ENCODE measurements at places on chromosomes 3 and 15.

- no peak for DNase-seq
Observed at GRCh38 chr15:47496343-47497185, 220.7 kb upstream of the SEMA6D start.

DNA sequence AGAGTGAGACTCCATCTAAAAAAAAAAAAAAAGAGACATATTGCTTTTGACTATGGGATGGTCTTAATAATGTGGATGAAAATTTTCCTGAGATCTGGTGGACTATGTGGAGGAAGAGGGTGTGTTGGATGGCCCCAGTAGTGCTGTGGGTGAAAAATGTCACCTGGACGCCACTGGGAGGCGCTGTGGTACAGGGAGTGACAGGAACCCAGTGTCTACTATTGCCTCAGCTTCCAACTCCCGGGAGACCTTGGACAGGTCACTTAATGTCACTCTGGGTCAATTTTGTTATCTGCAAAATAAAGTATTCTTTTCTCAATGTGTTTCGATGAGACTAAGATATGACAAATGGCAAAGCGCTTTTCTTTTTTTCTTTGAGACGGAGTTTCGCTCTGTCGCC, 27.7 kb upstream of the DCP1A start:
- DNase-seq: peak; percentile 36

DNA sequence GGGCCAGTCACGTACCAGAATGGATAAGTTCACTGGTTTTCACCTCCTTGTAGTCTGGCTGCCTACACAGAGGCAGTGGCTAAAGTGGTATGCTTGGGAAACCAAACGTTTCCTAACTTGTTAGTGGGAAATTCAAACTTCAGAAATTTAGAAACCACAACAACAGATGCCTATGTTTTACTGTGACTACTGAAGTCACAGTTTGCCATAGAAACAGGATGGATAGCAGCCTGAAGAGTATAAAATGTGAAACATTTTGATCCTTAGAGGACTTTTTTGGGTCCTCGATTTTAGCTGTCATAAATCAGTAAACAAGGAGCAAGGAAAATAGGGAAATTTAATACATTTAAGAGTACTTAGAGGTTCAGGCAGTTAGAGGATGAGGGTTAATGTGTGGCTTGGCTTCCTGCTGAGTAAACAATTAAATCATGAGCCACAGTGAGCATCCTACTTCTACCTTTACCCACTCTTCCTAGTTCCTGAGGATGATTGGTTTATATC, 48.6 kb downstream of the CMSS1 start:
- DNase-seq: no peak

DNA sequence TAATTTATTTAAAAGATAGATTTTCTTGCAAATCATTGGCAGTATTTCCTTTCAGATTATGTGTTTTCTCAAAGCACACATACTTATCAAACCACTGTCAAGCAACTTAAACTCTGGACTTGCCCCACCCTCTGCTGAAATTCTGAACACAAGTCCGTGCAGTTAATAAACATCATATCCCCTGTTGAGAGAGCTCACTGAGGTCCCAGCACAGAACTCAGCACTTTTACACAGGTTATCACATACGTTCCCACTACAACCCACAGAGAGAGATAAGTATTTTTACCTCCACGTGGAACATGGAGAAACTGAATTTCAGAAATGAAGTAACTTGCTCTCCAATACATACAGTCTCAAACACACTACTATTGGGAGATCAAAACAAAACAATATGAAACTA, 267.6 kb upstream of the IGF1R start:
- no peak for DNase-seq

GRCh38 chr3:15032650-15033049, 32.5 kb downstream of the MRPS25 start:
- DNase-seq: no peak

DNA sequence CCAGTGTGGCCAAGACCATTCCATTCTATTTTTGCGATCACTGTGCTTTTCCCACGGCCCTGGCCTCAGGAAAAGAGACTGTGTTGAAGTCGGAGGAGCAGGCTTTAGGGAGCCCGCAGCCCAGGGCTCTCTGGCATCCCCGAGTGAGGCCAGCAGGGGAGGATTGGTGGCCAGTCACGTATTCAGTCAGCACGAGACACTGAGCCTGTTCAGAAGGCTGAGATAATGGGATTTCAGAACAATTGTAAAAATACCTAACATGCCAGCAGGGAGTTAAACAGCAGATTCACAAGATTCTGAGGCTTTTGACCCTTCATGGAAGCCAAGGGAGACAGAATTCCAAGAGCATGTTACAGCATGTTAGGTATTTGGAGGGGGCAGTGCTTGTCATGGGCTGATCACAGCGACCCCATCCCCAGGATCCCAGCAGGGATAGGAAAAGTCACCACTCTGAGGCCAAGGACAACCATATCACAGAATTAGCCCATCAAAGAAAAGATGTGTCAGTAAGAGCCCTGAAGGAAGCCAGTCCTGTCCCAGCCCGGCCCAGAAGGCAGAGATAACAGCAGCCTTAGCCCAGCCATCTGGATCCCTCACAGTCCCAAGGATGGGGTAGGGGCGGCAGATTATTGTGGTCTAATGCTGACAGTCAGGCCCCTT, 40.6 kb downstream of the AMOTL2 start:
- DNase-seq: no peak

DNA sequence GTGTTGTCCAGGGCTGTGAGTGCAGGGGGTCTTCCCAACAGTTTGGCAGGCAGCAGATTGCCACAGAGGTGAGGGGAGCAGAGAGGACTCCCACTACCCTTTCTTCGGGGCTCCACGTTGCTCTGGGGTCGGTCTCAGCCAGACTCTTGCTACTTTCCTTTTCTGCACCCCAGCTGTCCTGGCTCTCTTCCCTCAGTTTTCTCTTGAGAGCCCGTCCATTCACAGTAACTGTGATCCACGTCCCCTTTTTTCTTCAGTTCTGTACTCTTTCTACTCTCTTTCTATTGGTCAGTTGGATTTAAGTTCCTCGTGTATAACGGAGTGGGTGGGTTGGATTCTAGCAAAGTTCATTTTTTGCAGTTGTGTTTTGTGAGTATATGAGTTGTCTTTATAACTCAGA, 105.8 kb downstream of the UNC13C start:
- DNase-seq: no peak

- no peak for DNase-seq
Observed at GRCh38 chr3:18447720-18448119, 22.6 kb upstream of the SATB1 start.
